Brain (organoid and tissue), 16 donors: ENCODE measurements at places on chromosomes 11 and 22. TPM values are rescaled to one million over a fixed set of nuclear protein-coding genes. Genes with fewer than 3 reads are reported as not detected.

Gene NAV2
- 5.8 TPM for polyA plus RNA-seq

Gene ZP1
- polyA plus RNA-seq: 1.0 TPM

Gene PRRG4
- 0.90 TPM for polyA plus RNA-seq

Gene SCGB1C1
- polyA plus RNA-seq: not detected

Gene EFCAB6
- 0.90 TPM for polyA plus RNA-seq
